NCI-H1048 (cell line): ENCODE measurements at places on chromosomes 16 and 17.

GRCh38 chr16:11413907-11414595, 68.8 kb downstream of the RMI2 start:
- no peak for DNase-seq

DNA sequence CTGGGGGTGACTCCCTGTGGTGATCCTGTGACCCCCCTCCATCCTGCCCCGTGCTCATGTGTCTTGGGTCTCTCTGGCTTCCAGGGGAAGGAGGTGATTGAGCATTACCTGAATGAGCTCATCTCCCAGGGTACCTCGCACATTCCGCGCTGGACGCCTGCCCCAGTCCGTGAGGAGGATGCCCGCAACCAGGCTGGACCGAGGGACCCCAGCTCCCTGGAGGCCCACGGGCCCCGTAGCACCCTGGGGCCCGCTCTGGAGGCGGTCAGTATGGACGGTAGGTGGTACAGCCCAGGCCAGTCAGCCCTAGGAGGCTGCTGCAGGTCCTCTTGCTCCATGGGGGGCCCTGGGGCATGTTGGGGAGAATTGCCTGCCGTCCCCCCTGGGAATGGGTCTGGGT, 33.6 kb downstream of the SEC14L5 start:
- DNase-seq, result no peak

DNA sequence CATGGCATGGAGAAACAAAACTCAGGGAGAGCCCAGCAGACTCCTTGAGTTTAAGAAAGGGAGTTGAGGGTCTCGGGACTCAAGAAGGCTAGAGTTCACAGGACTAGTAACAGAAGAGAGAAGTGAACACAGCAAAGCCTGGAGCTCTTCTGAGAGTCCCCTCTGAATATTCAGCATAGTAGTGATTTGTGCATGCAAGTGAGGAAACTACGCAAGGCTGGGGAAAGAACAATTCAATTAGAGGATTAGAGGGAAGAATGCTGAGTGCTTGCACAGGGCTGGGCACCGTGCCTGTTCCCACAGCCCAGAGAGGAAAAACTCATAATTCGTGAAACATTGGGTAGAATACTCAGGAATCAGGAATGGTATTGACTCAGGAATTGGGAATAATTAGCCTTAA, 540.0 kb upstream of the SALL1 start:
- no peak for DNase-seq

- DNase-seq, result no peak
Measured at GRCh38 chr17:11825572-11826209, 171.6 kb downstream of the ZNF18 start.

- no peak for DNase-seq
Measured at GRCh38 chr16:49075709-49076108, 205.9 kb downstream of the CBLN1 start.

DNA sequence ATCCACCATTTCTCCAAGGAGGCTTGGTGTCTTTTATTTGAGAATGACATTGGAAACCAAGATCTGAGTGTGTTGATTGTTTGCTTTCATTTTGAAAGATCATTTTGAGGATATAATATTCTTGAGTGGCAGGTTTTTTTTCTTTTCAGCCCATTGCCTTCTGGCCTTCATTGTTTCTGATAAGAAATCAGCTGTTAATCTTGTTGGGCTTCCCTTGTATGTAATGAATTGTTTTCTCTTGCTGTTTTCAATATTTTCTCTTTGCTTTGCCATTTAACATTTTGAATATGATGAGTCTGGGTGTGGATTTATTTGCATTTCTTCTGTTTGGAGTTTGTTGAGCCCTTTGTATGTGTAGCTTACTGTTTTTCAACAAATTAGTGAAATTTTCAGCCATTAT, 22.0 kb downstream of the PRSS54 start:
- no peak for DNase-seq

DNA sequence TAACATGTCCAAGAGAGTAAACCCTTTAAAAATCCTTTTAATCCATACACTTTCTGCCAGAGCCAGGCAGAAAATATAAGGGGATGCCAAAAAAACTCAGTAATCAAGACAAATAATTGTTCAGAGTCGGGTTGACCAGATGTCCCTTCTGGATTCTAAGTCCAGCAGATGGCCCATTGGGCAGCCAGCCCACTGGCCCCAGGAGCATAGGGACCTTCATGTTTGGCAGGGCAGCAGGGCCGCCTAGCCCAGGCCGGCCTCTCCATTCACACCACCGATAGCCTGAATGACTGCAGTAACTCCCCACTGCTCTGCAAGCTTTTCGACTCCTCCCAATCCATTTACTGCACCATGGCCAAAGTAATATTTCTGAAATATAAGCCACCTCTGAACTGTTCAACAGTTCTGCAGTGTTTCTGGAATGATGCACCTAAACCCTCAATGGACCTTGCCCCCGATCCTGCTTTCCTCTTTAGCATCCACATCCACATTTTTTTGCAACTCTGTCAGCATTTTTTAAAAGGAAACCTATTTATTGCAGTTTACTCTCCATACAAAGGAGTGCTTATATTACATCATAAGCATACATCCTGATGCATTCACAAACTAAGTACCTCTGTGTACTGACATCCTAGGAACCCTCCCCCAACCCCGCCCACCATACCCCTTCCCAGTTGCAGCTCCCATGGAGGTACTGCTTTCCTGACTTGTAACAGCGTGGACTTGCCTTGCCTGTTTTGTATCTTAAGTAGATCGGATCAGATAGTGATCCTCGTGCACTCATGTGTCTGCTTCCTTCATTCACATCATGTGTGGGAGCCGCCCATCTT, 46.4 kb downstream of the LDHD start:
- no peak for DNase-seq

GRCh38 chr16:49468611-49469310, 95.2 kb downstream of the C16orf78 start:
- no peak for DNase-seq

DNA sequence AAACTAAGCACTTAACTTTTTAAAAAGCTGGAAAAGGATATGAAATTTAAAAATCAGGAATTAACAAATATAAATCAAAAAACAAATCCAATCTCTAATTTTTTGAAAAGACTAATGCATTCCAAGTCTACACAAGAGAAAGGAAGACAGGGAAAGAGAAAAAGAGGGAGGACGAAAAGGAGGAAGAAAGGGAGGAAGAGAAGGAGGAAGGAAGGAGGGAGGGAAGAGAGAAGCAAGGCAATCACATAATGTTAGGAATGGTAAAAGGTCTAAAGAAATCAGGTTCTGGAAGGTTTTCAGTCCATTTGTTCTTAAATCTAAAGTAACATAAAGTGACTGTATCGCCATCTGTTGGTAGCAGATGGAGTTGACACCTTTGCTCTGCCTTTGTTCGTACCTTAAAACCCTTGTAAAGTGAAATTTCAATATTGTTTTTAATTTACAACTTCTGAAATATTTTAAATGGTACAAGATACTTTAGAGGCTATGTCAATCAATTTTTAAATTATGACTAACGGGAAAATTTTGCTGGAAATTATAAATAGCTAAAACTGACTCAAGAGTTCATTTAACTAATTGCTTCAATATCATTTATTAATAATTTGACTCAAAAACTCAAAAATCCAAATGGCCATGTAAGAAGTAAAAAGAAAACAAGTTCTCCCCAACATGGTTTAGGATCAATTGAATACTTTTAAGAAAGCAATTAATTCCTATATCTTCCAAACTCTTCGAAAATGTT, 20.4 kb upstream of the CDYL2 start:
- DNase-seq, result no peak

- no peak for DNase-seq
Measured at GRCh38 chr16:84303023-84303422, 8.3 kb downstream of the WFDC1 start.

DNA sequence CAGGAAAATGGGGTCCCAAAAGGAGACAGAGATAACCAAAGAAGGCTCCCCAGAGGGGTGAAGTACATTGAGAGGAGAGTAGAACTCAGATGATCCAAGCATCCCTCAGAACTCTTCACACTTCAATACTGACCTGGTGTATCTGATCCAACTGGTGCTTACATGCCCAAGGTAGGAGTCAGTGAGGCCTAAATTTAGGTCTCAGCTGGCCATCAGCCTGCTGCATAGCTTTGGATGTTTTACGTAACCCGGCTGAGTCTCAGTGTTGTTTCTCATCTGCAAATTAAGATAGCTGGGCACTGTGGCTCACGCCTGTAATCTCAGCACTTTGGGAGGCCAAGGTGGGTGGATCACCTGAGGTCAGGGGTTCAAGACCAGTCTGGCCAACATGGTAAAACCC, 11.6 kb upstream of the GOSR2 start:
- no peak for DNase-seq

DNA sequence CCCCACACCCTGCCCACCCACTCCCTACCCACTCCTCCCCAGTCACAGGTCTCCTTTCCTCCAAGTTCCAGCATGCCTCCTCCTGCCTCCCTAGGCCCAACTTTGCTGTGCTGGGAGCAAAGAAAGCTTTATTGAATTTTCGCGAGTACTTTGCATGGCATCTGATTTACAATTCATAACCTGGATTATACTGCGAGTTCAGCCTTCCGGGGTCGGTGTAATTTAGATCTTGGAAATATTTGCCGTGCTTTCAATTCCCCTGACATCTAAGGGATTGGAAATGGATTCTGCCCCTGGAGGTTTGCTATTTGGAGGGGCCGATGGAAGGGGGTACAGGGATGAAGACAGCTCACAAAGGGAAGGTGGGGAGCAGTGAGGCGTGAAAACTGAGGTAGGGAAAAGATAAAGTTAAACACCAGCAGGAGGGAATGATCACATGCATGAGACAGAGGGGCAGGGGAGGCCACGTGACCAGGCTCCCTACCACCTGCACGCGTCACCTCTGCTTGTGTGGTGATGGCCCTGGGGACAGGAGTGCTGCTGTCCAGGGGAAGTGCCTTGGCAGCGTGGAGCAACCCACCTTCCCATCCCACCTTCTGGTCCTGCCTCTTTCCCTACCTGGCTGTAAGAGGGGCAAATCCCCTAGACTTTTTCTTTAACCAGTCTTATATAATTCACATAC, 132.3 kb upstream of the RPL38 start:
- DNase-seq, result no peak

DNA sequence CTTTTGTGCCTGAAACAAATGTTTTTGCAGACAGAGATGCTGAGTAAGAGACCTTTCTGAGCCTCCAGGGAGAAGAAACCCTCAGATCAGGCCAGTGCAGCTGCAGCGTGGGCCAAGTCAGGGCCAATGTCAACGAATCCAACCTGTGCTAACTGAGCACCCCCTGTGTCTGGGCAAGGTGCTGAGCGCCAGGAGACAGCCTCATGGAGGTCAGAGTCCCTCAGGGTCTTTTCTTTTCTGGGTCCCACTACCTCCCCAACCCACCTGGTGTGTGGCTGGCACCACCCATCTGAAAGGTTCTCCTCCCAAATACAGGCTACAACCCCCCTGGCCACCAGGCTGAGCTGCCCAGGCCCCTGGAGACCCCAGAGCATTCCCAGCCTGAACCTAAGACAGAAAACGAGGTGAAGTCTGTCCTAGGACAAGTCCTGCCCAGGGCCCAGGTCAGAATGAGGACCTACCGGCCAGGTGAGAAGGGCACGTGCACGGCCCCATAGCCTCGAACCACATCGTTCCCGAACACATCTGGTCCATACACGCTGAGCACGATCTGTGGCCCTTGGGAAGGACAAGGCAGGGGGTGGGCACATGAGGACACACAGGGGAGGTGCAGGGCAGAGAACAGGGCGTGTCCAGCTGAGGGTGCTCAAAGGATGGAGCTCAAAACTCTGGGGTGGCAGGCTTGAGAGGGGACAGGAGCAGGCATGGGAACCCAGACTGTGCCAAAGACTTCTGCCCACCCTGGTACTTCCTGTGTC, 15.0 kb downstream of the B9D1 start:
- no peak for DNase-seq

GRCh38 chr16:76970745-76971099, 220.3 kb upstream of the MON1B start:
- no peak for DNase-seq

- DNase-seq, result no peak
Measured at GRCh38 chr16:83682868-83683235, 124.9 kb upstream of the HSBP1 start.

DNA sequence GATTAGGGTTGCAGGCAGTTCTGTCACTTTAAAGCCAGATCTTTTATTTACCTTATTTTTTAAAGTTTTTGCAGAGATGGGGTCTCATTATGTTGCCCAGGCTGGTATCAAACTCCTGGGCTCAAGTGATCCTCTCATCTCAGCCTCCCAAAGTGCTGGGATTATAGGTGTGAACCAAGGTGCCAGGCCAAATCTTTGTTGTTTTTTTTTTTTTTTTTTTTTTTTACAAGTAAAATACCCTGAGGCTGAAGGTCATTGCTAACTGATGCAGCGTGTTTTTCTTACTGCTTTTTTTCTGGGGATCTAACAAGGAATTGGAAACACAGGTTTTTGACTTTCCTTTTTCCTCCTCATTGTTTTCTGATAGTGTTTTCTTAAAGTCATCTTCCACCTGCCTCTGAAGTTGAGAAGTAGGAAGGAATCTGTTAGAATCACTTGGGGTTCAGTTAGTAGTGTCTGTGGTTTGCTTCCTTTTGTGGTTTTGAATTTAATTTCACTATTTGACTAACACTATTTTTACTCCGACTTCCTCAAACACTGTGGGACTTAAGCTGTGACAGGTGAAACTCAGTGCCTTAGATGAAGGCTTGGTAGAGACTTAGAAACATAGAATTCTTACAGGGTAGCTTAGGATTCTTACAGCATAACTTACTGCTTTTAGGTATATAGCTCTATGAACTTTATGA, 22.2 kb downstream of the CLTC start:
- DNase-seq, result no peak

DNA sequence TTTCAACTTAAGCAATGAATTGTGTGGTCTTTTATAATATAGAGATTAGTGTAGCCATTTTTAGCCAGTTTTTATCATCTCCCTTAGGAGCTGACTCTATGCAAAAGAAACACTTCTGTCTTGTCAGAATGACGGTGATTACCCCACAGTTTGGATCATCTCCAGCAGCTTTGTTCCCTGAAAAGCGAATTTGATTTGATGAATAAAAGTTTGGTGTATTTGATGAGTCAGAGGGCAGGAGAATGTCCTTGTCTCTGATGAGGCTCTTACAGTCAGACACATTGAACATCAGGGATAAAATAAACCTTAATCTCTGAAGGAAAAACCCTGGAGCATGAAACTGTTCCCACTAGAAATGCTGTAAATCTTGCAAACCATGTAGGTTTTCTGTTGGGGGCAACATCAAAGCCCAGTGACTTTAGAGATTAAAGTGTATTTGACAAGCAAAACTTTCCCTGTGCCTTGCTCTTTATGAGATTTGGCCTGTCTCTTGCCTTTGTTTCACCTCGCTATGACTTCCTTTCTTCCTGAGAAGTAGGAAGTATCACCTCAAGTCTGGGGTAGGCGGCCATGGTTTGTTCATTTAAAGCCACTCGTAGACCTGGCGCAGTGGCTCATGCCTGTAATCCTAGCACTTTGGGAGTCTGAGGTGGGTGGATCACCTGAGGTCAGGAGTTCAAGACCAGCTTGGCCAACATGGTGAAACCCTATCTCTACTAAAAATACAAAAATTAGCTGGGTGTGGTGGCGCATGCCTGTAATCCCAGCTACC, 209.3 kb downstream of the FTO start:
- DNase-seq, result no peak

- DNase-seq, result no peak
Measured at GRCh38 chr17:65271296-65271695, 134.1 kb downstream of the RGS9 start.
